Nucleus accumbens (tissue), 56 donors: ENCODE measurements at places on chromosomes 1 and 21.

DNA sequence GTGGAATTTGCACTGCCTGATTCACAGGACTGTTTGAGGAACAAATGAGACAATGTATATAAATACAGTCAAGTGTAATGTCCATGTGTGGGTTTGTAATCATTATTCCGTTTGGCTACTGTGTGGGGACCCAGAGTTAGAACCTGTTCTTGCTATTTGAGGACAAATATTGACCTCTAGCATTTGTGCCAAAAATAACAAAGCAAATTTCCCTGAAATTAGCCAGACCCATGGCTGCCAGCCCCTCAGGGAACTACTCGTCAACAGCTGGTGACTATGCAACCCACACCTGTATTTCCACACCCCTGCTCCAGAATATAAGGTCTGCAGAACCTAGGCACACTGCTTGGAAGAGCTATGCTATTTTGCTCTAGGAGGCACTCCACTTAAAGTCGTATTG is 70.7 kb downstream of the KCNJ6 start:
- no peak for DNase-seq

- DNase-seq, result no peak
Observed at GRCh38 chr1:7437036-7437435, 334.1 kb upstream of the VAMP3 start.

DNA sequence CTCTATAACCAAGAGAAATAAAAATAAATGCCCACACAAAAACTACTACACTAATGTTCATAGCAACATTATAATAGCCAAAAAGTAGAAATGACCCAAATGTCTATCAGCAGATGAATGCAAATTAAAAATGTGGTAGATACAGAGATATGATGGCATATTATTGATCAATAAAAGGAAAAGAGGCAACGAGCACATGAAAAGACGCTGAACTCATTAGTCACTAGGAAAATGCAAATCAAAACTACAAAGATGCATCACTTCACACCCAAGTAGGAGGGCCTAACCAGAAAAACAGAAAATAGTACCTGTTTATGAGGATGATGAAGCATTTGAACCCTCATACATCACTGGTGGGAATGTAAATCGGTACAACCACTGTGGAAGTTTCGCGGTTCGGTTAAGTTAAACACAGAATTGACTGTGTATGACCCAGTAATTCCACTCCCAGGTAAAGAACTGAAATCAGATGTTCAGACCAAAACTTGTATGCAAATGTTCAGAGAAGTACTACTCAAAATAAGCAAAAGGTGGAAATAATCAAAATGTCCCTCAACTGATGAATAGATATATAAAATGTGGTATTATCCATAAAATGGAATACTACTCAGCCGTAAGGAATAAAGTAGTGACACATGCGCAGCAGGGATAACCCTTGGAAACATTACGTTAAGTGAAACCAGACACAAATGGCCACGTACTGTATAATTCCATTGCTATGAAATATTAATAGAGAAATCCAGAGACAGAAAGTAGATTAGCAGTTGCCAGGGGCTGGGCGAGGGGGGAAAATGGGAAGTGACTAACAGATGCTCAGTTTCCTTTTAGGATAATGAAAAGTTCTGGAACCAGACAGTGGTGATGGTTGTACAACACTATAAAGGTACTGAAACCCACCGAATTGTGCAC is 3.1 kb downstream of the USP48 start:
- no peak for DNase-seq

GRCh38 chr1:25779894-25780293 is 20.1 kb upstream of the SELENON start:
- DNase-seq, result no peak

GRCh38 chr1:203268901-203269653 is 36.2 kb upstream of the BTG2 start:
- DNase-seq, result no peak

GRCh38 chr1:230050973-230051735 is 15.9 kb upstream of the GALNT2 start:
- DNase-seq, result no peak

DNA sequence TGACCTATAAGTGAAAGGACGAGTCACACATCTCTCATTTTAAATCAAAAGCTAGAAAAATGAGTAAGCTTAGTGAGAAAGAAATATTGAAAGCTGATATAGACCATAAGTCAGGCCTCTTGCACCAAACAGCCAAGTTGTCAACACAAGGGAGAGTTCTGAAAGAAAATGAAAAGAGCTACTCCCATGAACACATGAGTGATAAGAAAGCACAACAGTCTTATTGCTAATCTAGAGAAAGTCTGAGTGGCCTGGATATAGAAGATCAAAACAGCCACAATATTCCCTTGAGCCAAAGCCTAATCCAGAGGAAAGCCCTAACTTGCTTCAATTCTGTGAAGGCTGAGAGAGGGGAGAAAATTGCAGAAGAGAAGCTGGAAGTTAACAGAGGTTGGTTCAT is 175.0 kb downstream of the SMYD3 start:
- no peak for DNase-seq

DNA sequence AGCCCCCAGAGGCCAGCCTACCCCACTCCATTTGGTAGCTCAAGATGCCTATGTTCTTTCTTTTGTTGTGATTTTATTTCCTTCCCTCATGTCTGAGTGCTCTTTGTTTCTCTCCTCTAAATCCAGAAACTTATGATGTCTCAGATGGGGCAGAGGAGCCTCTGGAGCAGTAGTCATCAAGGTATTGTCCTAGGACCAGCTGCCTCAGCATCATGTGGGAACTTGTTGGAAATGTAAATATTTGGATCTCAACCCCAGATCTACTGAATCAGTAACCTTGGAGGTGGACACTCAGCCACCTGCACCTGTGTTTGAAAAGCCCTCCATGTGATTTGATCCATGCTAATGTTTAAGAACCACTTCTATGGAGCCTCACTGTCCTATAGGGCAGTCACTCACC is 593.1 kb upstream of the PLXNA2 start:
- DNase-seq, result no peak

- no peak for DNase-seq
Observed at GRCh38 chr1:46043458-46044017, 88.9 kb downstream of the PIK3R3 start.

DNA sequence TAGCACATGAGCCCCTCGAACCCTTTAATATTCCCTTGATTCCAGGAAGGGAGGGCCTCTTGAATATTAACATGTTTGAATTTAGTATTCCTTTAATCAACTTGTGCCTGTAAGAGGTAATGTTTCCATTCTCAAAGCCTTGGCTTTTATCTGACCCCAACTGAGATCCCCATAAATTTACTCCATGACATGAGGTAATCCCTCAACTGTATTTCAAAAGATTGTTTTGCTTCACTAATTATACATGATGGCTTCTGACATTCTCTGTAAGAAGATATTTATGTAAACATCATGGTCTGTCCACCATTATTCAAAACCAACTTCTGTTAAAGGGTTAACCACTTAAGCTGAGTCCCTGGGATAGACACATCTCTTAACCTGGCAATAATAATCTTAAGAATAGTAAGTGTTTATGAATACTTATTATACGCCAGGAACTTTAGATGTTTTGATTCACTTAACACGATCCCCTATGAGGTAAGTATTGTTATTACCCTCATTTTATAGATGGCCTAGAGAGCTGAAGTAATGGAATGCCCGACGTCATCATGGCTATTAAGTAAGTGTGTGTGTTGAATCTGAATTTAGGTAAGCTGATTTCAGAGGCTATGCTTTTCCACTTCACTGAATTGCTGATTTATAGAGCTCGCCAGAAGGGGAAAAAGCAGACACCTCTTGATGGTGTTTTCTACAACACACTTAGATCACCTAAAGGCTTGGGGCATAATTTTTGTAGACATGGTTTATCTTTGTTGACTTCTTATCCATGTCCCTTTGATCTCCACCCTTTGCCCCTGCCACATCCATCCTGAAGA is 11.1 kb downstream of the KRTAP19-1 start:
- no peak for DNase-seq

DNA sequence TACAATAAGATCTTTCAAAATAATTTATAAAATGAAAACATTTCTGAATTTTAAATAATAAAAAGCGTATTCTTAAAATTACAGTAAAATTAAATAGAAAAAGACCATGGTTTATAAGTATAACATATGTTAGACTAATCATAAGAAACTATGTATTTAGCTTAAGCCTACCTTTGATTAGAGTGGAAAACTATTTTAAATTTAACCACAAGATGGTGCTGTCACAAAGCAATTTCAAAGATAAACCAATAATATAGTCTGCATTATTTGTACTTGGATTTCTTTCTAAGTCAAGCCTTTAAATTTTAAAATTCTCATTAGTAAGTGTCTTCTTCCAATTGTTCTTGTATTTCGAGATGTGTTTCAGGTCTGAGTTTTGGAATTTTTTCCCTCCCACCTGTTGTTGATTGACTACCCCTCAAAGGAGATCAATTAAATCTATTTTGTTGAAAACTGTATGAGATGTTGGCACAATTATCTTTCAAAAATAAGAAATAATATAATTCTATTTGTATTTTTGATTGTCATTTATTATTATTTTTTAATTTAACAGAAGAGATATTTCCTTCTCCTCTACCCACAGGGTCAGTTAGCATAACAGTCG is 459.8 kb downstream of the KCNT2 start:
- no peak for DNase-seq

GRCh38 chr1:37342736-37343135 is 131.6 kb upstream of the ZC3H12A start:
- no peak for DNase-seq
